ENCODE measurements at places on chromosomes 11 and 22.

GRCh38 chr11:11989774-11990744, 18.4 kb downstream of the DKK3 start:
- no peak for DNase-seq

- DNase-seq, result no peak
Measured at GRCh38 chr11:45918962-45919675, 1.4 kb upstream of the PEX16 start.

DNA sequence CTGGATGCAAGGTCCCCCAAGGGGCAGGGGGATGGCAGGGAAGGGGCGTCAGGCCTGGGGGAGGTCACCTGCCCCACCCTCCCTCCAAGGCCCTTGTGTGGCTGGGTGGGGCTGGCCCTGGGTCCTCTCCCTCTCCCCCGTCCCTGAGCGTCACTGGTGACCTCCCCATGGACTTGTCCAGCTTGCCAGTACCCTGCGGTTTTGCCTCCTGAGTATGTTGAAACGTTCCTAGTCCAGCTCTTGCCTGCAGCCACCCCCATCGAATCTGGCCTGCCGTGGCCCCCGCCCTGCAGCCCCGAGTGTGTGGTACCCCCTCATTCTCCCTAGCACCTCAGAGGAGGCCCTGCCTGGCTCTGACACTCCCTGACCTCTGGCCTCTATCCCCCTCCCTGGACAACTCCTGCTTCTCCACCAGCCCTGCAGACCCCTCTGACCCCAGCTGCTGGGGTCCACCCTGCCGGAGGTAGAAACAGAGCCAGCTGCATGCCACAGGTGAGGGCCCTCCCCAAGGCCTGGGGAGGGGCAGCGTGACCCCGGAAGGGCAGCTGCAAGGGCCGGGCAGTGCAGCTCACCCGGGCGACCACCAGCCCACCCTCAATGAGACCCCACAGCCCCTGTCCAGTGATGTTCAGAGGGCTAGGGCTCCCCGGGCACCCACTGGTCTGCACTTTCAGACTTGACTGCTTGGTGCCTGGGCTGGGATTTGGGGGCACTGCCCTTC, 4.1 kb upstream of the MUC6 start:
- no peak for DNase-seq

GRCh38 chr22:38132794-38133193, 22.3 kb upstream of the BAIAP2L2 start:
- DNase-seq, result no peak

DNA sequence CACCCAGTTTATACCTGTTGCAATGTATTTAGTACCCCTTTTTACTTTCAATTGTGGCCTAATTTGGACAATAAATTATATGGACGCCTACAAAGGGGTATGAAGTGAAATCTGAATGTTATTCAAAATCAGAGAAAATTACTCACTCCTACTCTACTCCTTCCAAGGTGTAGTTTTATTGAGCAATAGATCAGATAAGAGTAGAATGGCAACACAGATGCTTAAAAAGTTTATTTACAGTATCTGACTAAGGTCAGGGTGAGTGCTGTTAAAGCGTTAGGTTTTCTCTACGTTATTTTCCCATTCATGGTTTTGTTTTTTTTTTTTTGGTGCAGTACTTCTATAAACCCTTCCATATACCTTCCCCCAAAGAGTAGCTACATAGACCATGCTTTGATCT, 805.6 kb downstream of the KCNA4 start:
- no peak for DNase-seq

DNA sequence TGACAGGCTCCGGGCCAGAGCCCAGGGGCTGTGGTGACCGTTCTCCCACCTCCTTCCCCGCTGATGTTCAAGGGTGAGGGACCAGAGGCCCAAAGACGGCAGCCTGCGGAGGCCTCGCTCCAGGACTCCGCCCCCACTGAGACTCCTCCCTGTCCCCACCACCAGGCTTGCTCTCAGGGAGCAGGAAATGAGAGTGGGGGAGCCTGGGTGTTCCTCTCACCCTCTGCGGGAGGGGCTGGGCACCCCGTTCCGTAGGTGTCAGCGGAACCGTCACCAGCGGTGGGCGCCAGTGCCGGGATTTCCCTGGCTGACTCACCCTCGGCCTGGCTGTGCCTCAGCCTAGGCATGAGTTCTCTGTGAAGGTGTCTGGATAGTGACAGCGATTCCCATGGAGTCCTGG, 15.7 kb downstream of the DAGLA start:
- peak; percentile 55 for DNase-seq

DNA sequence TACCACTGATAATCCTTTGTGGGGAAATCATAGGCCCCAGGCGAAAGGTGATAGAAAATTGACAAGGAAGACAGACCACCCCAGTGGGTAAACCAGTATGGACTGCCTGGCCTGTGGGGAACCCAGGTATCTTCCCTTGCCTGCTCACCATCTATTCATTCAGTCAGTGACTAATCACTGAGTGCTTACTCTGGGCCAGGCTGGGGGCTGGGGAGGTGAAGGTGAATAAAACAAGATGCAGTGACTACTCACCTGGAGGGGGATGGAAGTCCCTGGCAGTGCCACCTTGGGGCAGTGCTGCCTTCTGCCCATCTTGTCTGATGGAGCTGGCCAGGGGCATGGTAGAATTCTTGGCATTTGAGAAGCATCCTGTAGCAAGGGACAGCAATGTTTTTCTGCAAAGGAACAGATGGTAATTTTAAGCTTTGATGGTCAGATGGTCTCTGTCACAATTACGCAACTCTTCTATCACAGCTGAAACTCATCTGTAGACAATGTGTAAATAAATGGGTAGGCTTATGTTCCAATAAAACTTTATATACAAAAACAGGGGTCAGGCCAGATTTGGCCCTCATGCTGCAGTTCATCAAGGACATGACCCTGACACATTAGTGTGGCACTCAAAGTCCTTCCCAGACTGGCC, 4.6 kb downstream of the ISX start:
- DNase-seq, result no peak

- no peak for DNase-seq
Measured at GRCh38 chr11:110335358-110335757, 38.9 kb upstream of the RDX start.

All from right kidney (tissue), 9 donors.